Stimulated activated CD4-positive, alpha-beta T cell treated with anti-CD3 and anti-CD28 coated beads, Interleukin-15, amount 100 ng/mL, for 1 hour (primary cell): ENCODE measurements at places on chromosomes 11 and 22.

DNA sequence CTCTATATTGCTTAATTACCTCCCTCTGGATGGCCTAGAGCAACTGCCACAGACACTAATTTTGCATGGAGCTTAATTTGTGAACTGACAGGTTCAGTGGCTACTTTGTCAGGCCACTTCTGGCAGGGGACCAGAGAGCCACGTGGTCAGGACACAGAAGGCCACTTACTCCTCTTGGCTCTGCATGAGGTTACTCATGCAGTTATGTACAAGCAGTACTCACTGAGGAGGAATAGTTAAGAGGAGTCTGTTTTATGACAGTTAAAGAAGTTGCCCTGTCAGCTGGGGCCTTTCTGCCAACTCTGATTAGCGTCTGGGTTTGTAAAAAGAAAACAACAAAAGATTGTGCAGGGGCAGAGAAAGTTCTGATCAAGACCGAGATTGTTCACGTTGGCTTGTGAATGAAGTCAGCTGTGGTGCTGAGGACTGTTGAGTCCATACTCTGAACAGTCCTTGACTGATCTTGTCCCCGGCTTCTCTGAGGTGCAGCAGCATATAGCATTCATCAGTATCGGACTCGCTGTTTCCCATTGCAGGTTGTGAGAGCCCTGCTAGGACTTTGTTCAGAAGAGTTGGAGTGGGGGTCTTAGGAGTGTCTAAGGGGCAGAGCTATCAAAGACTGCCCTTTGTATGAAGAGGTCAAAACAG is 41.4 kb downstream of the PPFIBP2 start:
- DNase-seq, result no peak

DNA sequence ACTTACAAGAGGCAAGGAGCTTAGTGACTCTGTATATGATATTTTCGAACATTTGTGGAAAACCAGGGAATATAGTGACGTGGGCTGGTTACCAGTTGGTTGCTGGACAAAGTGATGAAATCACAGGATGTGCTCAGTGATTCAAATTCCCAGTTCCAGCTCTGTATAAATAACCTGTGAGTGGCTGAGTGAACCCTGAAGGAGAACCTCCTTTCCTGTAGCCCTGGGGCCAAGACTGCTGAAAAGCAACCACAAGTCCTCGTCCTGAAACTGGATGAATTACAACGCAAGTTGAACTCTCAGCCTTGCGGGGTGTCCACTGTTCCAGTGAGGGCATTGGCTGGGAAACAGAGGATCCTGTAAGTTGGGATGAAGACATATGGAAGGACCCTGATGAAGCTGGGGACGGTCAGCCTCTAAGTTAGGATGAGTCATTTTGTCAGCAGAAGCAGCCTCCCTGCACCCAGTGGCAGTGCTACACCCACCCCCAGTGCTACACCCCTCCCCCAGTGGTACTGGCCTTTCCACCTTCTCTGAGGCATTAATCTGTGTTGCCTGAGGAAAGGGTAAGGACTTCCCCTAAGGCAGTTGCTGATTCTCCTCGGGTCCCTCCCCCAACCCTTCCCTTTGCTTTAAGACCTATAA is 22.0 kb upstream of the CD81 start:
- no peak for DNase-seq

DNA sequence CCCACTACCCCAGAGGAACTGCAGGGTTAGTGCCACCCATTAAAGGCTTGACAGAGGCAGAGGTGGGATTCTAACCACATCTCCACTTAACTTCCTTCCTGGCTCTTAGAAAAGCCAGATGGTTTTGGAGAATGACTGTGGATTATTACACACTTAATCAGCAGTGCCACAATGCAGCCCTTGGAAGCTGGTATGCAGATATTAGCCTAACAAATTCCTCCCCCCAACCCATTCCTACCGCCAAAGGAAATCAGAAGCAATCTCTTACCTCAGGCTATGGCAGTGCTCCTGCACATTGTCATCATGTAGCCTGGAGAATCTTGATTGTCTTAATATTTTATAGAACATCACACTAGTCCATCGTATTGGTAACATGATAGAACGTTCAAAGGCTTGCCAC is 23.2 kb upstream of the NRGN start:
- no peak for DNase-seq

DNA sequence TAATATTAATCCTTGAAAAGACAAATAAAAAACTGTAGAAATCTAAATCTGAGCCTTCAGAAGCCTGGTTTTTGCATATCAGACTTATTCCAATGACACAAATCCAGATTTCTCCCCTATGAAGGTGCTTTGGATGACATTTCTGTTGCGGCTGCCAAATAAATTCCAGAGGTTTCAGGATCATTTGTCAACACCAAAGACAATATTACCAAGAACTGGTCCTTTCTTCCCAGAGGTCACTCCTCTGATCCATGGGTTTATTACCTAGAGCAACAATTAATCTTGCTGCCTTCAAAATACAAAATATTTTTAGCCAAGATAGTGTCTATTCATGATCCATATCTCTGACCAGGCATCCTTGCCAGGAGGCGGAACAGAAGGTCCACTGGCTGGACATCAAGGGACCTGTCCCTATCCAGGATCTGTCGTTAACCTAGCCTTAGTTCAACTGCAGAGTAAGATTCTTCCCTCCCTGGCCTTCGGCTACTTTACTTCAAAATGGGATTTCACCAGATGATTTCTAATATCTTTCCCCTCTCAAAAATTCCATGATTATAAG is 4.9 kb downstream of the CADM1 start:
- DNase-seq, result no peak

GRCh38 chr11:3962406-3962840 is 107.0 kb downstream of the STIM1 start:
- DNase-seq, result no peak

- no peak for DNase-seq
These were observed 24.9 kb downstream of the ASPHD2 start for GRCh38 chr22:26453812-26454500.

GRCh38 chr22:44217346-44217745 is 36.6 kb downstream of the PARVG start:
- no peak for DNase-seq

DNA sequence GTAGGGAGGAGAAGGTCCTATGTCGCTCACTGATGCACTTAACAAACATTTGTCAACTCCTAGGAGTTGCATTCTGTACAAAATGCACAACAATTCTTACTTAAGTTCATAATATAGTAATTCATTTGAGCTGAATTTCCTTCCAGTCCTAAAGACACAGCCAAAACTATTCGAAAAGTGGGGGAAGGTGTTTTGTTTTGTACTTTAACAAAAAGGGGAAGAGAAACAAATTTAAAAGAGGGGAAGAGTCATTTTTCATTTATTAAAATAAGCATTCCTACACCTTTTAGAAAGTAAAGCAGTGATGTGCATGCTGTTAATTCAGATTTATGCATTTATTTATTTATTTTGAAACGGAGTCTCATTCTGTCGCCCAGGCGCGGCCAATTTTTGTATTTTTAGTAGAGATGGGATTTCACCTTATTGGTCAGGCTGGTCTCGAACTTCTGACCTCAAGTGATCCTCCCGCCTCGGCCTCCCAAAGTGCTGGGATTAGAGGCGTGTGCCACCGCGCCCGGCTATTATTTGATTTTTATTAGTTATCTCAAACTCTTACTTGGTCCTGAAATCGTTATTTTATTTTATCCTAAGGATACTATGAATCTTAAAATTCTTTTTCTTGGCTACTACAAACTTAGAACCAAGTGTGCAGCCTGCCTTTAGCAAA is 1.1 kb upstream of the FANCF start:
- DNase-seq, result no peak

DNA sequence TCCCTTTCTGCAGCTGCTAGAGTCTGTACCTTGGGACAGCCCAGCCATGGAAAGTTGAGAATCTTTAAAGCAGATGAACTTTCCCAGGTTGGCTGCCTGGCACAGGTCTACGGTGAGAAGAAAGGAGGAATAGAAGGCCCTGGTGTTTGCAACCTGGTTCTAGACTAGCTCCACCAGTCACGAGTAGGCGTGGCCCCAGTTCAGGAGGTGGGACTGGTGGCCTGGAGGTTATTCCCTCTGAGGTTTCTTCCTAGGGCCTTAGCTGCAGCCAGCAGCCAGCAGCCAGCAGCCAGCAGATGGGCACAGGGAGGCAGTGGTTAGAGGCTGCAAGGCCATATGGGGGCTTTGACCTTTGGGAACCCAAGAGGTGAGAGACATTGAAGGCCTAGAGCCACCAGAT is 40.9 kb downstream of the PRDM11 start:
- no peak for DNase-seq

DNA sequence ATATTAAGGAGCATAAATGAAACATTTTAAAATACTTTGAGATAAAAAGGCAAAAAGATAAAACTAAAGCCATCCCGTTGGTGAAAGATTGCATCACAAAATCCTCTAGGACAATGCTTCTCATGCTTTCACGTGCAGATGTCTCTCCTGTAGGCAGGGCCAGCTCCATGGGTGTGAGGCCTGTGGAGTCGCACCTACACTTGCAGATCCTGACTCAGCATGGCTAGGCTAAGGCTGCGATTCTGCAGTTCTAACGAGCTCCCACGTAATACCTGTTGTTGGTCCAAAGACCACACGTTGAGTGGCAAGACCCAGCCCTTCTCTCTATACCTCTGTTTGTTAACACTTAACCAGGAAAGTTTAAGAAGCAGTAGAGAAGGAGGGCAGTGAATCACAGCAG is 62.1 kb upstream of the CAPRIN1 start:
- no peak for DNase-seq

DNA sequence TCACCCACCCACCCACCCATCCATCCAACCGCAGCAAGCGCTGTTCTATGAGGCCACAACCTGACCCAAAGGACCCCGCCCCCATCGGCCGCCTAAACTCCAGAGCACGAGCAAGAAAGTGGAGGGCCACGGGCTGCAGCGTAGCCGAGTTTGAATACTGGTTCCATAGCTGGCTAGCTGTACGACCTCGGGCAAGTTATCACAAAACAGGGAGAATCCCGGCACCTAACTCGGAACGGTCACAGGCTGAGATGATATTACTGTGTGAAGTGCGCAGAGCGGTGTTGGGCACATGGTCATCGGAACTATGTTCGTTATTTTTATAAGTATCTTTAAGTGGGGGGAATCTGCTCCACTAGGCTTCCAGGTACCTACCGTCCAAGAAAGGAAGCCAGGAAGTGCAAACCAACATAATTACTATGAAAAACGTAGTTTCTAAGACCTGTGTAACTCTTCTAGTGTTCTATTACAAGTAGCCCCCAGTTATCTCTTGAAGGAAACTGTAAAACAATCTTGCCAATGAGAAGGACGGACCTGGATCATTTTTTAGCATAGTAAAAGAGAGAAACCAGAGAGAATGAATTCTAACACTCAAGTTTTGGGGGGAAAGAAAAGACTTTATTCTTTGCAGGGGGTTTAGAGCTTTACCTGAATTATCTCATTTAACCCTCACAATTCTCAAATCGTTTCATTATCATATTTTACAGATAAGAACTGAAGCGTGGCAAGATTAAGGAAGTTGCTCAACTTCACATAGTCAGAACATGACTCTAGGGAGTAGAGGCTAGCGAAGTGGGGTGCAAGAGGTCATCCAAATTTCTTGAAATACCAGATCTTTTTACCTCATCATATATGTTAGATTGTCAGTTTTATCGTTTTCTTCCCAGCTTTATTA is 663 bp upstream of the BUD13 start:
- no peak for DNase-seq

GRCh38 chr22:36463783-36464184 is 17.7 kb downstream of the TXN2 start:
- no peak for DNase-seq

DNA sequence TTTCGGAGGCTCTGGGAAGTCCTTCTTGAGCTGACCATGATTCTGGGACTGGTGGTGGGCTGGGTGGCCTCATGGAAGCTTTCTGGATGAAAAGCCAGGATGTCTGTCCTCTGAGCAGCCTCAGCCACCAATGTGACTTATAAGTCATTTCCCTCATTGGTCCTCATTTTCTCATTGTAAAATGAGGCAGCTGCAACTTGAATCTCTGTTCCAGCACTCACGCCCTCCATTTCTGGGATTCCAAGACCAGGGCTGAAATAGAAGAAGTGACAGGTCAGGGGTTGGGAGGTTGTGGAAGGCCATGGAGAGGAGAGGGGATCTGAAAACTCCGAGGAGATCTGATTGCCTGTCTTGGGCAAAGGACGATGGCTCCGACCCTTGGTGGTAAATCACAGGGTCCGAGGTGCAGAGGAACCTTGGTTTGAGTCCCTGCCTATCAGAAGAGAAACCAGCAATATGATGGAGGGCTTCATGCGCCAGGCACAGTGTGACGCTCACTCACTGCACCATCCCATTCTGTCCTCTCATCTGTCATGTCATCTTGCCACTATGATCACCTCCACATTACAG is 38.3 kb downstream of the TSPAN18 start:
- DNase-seq, result no peak
